Ecto neural progenitor cell (in vitro differentiated cells): ENCODE measurements at places on chromosomes 16 and 17.

DNA sequence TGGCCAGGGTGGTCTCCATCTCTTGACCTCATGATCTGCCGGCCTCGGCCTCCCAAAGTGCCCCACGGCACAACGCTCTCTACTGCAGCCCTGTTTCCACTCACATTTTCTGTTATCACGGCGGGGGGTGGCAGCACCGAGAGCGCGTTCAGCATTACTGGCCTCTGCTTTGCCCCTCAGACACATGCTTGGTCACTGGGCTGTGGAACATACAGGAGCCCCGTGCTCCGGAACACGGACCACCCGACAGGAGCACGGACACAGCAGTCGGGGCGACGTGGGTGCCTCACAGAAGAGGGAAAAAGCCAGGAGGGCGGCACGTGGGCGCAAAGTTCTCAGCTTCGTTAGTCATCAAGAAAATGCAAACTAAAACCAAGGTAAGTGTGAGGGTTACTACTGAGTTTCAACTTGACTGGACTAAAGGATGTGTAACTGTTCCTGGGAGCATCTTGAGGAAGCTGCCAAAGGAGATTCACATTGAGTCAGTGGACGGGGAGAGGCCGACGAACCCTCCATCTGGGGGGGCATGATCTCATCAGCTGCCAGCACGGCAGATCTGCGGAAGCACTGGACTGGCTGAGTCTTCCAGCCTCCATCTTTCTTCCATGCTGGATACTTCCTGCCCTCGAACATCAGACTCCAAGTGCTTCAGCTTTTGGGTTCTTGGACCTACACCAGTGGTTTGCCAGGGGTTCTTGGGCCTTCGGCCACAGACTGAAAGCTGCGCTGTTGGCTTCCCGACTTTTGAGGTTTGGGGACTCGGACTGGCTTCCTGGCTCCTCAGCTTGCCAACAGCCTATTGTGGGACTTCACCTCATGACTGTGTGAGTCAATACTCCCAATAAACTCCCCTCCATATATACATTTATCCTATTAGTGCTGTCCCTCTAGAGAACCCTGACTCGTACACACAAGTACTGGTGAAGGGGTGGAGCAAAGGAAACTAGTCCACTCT lies 106.8 kb downstream of the ZNF778 start:
- no peak for DNase-seq

- no peak for DNase-seq
These were observed 22.5 kb upstream of the C16orf78 start for GRCh38 chr16:49351096-49351487.

DNA sequence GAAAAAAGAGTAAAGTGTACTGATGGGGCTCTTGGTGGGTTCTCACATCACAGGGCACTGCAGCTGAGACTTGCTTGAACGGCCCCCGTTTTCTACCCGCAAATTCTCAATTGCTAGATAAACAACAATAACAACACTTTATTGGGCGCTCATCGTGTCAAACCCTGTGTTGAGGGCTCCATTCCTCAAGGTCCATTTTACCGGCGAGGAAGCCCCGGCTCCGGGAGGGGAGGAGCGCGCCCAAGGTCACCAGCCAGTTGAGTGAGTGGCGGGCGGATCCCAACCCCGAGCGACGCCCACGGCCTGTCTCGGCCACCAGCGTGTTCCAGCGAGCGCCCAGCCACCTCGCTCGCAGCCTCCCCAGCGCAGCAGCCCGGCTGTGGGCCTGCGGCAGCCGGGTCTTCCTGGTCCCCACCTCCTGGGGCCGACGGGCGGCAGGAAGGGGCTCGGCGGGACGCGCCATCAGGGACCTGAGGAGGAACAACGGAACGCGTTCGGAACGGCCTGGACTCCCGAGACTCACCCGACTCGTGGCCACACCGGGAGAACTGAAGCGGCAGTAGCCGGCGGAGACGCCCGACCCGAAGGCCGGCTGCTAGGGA lies 373 bp downstream of the CMC2 start:
- DNase-seq, result no peak

DNA sequence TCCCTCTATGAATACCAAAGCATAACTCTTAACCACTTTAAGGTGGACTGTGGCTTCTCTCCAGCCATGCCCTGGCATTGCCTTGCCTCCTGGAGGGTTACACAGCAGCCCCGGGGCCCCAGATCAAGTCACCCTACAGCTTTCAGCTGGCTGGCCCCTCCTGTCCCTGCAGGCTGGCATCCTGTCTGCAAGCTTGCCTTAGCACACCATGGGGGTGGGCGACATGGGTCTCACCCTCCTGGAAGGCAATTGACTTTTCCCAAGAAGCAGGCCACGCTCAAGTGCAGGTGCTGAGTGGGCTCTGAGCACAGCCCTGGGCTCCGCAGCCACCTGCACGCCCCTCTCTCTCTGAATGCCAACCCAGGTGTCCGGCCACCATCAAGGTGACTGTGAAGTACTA lies 25.8 kb upstream of the AKTIP start:
- no peak for DNase-seq

- no peak for DNase-seq
These were observed 175.7 kb downstream of the PARN start for GRCh38 chr16:14454391-14454790.

DNA sequence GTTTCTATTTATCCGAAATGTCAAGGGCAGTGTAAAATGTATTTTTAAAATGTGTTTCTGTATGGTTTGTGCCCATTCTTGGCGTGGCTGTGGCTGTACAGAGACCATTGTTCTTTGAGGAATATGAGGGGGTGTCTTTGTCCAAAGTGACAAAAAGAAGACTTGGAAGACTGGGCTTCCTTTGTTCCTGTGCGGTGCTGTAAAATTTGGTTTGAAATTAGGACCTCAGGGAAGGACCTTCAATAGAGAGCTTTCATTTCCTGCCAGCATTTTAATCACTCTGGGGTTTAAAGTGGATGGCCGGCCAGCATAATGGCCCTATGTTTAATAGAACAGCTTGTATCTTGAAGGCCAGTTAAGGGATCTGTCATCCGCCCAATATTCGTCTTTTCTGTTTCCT lies 190.1 kb upstream of the TBX2 start:
- DNase-seq, result no peak

DNA sequence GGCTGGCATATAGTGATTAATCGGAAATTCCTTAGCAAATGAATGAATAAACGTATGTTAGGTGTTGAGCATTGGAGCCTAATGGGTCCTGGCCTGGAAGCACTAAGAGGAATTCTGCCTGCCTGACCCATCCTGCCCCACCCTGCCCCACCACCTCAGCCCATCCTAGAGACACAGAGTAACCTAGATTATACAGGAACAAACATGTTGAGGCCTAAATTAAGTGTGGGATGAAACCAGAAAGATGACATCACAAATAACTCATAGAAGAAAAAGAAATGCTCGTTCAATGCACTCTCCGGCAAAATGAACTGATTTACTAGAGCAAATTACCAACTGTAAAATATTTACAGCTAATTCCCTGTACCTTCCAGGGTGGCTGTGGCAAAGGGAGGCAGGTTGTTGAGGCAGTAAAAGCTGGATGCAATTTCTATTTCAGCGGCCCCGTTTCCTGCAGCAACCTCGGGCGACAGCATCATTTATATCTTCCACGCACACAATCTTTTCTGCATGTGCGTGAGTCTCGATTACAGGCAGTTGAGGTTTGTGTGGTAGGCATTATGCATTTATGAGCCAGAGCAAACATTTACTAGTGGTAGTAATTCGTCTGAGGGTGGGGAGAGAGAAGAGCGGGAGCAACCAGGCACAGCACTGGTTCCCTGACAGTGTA lies 417.2 kb downstream of the HS3ST4 start:
- DNase-seq, result no peak

DNA sequence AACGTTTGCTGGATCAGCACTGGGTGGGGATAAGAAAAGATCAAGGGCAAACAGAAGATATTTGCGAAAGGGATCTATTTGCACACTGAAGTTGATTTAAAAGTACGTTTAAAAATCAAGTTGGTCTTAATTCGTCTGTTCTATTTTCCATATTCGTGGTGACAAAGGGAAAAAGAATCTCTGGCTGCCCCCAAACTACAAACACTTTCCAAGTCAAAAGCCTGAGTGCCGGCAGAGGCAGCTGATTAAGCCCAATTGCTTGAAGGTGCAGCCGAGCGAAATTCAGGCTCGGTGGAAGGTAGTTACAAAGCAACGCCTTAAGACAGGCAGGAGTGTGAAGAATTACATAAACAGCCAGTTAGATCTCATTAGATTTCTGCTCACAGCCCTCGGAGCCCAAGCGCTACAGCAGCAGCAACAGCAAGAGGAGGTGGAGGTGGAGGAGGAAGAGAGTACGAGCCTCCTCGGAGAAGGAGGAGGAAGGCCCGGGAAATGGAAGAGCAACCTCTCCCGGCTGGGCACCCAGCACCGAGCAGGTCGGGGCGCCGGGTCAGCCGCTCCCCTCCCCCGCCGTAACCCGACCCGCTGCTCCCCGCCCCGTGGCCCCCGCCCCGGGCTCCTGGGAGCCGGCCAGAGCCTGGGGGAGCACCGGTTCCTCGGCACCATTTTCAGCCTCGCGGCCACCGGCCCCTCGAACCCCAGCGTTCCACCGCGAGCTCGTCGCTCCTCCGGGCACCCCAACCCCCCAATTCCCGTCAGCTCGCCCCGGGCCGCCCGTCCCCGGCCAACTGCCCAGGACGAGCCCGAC lies 890 bp downstream of the TOB1 start:
- DNase-seq, result peak; percentile 82

DNA sequence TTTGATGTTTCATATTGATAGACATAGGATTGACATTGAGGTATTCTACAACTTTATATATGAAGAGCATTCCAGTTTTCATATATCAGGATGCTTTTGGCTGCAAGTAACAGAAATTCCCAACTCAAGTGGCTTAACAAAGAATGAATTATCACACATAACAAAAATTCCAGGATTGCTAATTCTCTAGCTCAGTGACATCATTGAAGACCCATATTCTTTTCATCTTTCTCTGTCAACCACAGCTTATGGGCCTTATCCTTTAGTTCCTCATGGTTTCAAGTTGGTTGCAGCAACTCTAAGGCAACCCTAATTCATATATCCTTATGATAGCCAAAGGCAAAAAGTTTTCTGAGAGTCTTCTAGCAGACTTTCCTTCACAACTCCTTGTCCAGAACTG lies 91.5 kb upstream of the HAS3 start:
- DNase-seq, result no peak

DNA sequence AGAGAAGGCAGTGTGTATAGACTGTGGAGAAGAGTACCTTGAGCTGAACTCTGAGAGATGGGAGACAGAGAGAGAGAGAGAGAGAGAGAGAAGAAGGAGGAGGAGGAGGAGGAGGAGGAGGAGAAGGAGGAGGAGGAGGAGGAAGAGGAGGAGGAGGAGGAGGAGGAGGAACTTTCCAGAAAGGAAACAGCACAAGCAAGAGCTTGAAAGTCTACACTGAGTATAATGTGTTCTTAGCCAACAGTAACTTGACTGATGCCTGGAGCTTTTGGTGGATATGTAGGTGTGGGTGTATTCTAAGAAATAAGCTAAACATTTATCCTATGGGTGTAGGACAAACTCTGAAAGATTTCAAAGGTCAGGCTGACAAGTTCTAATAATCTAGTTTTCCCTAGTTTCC lies 116.4 kb downstream of the SNX11 start:
- no peak for DNase-seq
